ENCODE measurements at places on chromosomes 3 and 15. TPM values are rescaled to one million over a fixed set of nuclear protein-coding genes. Genes with fewer than 3 reads are reported as not detected.

The MGLL gene
- total RNA-seq, result 3.2 TPM

The ARRDC4 gene
- 1.4 TPM for total RNA-seq

The GBE1 gene
- 44.3 TPM for total RNA-seq

The STRIT1 gene
- total RNA-seq, result not detected

The TM4SF18 gene
- total RNA-seq, result not detected

The GOLIM4 gene
- total RNA-seq, result 16.2 TPM

GRCh38 chr3:50336452-50337174 is 4.0 kb downstream of the RASSF1 start:
- H3K4me3 ChIP-seq, result peak overlapping the region; percentile 97
- peak overlapping the region; percentile 97 for H3K27ac ChIP-seq
- H3K4me1 ChIP-seq, result peaks cover 64% of the 10 kb centered on the region
- no peak for DNase-seq
- no peaks in the 10 kb centered on the region for H3K27me3 ChIP-seq
- peaks cover 7% of the 10 kb centered on the region for H3K36me3 ChIP-seq

- H3K27ac ChIP-seq, result no peak overlapping the region
- H3K4me3 ChIP-seq, result no peak overlapping the region
- H3K27me3 ChIP-seq, result peaks cover 24% of the 10 kb centered on the region
- no peak for DNase-seq
- peaks cover 4% of the 10 kb centered on the region for H3K4me1 ChIP-seq
Observed at GRCh38 chr3:18988614-18989229, 159.6 kb upstream of the KCNH8 start.

GRCh38 chr3:48863122-48863521 is 15.4 kb upstream of the PRKAR2A start:
- no peaks in the 10 kb centered on the region for H3K27me3 ChIP-seq
- H3K36me3 ChIP-seq, result peaks cover 10% of the 10 kb centered on the region
- peaks cover 6% of the 10 kb centered on the region for H3K4me1 ChIP-seq
- no peak overlapping the region for H3K27ac ChIP-seq
- no peak overlapping the region for H3K4me3 ChIP-seq
- DNase-seq, result no peak

DNA sequence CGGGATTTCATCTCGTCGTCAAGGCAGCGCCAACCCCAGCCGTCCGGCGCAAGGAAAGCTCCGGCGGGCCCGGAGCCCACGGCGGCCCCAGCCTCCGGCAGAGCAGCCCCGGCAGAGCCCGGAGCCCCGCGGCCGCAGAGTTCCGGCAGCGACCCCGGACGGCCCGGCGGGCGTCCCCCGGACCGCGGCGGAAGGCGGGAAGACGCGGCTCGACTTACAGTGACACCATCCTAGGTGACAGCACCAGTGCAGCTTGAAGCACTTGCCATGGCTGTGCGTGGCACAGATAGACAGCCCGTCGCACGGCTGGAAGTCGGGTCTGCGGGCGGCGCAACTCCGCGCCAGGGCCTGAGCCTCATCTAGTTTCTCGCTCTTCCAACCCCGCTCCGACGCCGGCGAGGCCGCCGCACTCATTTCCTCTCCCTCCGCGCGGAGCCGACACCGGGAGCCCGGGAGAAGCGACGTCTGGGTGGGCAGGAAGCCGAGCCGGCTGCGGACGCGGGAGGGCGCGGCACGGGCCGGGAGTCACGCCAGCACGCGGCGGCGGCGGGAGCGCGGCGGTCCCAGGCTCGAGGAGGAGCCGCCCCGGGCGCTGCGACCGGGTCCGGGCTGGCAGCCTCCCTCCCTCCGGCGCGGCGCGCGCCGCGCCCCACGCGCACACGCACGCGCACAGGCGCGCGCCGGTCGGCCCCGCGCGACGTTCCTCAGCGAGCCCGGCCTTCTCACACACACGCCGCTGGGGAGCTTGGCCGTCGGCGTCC is at the start of gene C3orf70:
C3orf70 (minus strand) TSS at position 651 of the 761 bp plus-strand sequence; CDS start at position 414, 237 bp downstream.
- DNase-seq, result no peak
- H3K27ac ChIP-seq, result no peak within 1 kb of the TSS
- H3K4me1 ChIP-seq, result peaks cover 3% of the 10 kb centered on the region
- H3K4me3 ChIP-seq, result peak within 1 kb of the TSS; percentile 79

GRCh38 chr15:43434446-43434845 is 58.5 kb downstream of the TP53BP1 start:
- no peaks in the 10 kb centered on the region for H3K4me1 ChIP-seq
- no peaks in the 10 kb centered on the region for H3K27me3 ChIP-seq

DNA sequence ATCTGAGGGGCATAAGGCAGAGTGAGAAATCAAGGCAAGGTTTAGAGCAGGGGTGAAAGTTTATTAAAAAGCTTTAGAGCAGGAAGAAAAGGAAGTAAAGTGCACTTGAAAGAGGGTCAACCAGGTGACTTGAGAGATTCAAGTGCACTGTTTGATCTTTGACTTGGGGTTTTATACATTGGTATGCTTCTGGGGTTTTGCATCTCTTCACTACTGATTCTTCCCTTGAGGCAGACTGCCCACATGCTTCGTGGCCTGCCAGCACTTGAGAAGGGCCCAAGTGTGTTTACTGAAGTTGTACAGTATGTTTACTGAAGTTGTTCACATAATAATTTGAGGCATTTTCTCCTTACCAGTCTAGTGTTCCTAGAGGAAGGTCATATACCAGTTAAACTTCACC is 367.0 kb upstream of the UBE2E2 start:
- H3K27ac ChIP-seq, result no peak overlapping the region
- DNase-seq, result no peak
- H3K36me3 ChIP-seq, result no peaks in the 10 kb centered on the region
- no peak overlapping the region for H3K4me3 ChIP-seq
- no peaks in the 10 kb centered on the region for H3K27me3 ChIP-seq

GRCh38 chr3:170740726-170741591 is 129.0 kb downstream of the RPL22L1 start:
- DNase-seq, result no peak
- H3K4me3 ChIP-seq, result no peak overlapping the region
- no peaks in the 10 kb centered on the region for H3K36me3 ChIP-seq
- H3K27me3 ChIP-seq, result peaks cover 28% of the 10 kb centered on the region

DNA sequence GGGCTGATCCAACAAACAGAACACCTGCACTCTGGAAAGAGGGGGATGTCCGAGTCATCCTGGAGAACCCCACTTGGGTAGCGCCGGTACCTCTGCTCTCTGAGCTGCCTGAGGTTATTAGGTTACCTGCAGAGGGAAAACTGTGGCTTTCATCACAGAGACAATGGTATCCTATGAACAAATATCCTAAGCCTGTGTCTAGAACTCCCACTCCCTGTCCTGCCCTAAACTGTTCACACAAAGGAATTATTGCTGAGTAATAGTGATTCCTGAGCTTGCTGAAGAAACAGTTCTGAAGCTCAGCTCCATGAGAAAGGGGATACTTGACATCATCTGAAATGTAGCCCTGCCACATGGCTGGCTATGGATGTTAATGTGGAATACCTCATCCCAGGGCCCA is 31.9 kb upstream of the WNT5A start:
- peaks cover 2% of the 10 kb centered on the region for H3K27me3 ChIP-seq
- H3K4me1 ChIP-seq, result no peaks in the 10 kb centered on the region
- H3K27ac ChIP-seq, result no peak overlapping the region

DNA sequence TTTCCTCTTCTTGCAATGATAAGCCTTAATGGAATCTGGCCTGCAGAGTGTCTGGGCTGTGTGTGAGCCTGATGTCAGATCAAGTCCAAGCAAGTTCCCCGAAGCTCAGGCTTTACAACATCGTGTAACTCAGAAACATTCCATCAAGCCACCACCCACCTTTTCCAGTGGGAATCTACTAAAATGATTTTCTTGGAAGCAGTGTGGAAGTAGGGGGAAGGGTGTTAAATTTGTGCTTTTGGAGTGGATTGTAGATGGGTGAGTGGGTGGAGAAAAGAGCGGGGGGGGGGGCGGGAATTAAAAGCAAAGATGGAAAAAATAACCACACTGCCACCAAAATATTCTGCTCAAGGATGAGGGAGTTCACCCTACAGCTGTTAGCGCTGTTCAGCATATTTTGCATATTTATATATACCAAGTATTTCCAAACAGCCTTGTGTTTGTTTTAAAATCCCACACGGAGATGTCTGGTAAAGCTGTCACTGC is 53.6 kb downstream of the VGLL3 start:
- H3K27ac ChIP-seq, result no peak overlapping the region
- H3K27me3 ChIP-seq, result no peaks in the 10 kb centered on the region
- no peak for DNase-seq

DNA sequence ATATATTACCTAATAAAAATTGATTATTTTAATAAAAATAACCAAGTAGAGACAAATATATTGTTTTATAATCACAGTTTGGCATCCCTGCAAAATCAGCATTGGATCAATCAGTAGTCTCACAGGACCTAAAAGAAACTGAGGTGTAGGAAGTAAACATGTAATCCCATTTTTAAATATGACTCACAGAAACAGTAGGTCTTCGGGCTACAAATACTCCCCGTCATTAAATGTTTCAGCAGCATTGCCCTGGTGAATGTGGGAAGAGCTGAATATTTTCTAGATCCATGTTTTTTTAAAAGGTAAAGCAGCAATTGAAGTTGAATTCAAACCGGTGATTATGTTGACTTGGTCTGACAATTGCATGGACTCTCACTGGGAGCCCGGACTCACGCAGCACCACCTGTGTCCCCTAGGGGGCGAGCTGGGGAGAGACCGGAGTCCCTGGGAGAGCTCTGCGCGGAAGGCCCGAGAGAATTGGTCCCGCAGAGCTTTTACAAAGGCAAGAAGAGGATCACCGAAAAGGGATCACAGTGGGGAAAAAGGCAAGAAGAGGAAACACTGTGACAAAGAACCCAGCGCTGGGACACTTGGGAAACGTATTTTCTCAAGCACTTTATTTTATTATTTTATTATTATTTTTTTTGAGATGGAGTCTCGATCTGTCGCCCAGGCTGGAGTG is 17.2 kb upstream of the USP3 start:
- H3K36me3 ChIP-seq, result no peaks in the 10 kb centered on the region
- peak overlapping the region; percentile 45 for H3K27ac ChIP-seq
- DNase-seq, result peak; percentile 92
- peak overlapping the region; percentile 75 for H3K4me3 ChIP-seq
- no peaks in the 10 kb centered on the region for H3K27me3 ChIP-seq
- peaks cover 35% of the 10 kb centered on the region for H3K4me1 ChIP-seq

DNA sequence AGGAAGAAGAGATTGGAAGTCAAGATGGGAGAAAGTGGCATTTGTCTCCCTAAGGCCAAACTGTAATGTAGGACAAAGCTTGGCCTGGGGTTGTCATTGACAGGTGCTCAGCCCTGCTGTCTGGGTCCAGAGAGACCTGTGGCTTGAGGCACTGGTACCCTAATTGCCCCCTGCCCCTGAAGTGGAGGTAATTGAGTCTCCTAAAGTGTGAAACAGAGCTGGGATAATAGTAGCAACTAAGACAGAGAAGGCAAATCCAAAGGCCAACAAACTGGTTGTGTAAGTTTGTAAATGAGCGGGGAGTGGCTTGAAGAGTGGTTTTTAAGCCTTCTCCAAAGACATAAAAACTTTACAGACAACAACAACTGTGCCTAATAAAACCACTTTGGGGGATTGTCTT is 264.2 kb upstream of the ROPN1 start:
- no peaks in the 10 kb centered on the region for H3K4me1 ChIP-seq
- H3K27me3 ChIP-seq, result peaks cover 17% of the 10 kb centered on the region
- no peak overlapping the region for H3K4me3 ChIP-seq

- no peaks in the 10 kb centered on the region for H3K4me1 ChIP-seq
- H3K27ac ChIP-seq, result no peak overlapping the region
- H3K36me3 ChIP-seq, result peaks cover 7% of the 10 kb centered on the region
- peaks cover 21% of the 10 kb centered on the region for H3K27me3 ChIP-seq
Observed at GRCh38 chr15:69869291-69869690, 228.4 kb downstream of the TLE3 start.

DNA sequence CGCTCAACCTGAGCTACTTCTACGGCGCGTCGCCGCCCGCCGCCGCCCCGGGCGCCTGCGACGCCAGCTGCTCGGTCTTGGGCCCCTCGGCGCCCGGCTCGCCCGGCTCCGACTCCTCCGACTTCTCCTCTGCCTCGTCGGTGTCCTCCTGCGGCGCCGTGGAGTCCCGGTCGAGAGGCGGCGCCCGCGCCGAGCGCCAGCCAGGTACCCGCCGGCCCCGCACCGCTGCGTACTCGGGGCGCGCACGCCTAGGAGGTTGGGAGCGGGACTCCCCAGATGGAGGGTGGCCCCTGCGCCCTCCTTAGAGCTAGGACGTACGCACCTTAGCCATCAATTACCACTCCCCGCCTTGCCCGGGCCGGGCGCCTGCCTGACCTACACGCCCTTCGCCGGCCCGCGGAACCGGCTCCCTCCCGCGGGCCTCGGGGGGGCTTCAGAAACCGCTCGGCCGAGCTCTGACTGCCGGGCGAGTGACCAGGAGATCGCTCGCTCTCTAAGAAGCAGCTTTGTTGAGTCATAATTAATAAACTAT is 466 bp downstream of the NFKBIZ start:
- H3K36me3 ChIP-seq, result peaks cover 50% of the 10 kb centered on the region
- H3K4me3 ChIP-seq, result peak overlapping the region; percentile 88
- H3K27me3 ChIP-seq, result no peaks in the 10 kb centered on the region

GRCh38 chr15:54618120-54618519 is 578.6 kb downstream of the RSL24D1 start:
- no peaks in the 10 kb centered on the region for H3K27me3 ChIP-seq
- H3K36me3 ChIP-seq, result no peaks in the 10 kb centered on the region
- no peak overlapping the region for H3K27ac ChIP-seq
- H3K4me1 ChIP-seq, result no peaks in the 10 kb centered on the region
- DNase-seq, result no peak

- H3K4me3 ChIP-seq, result peak overlapping the region; percentile 68
- H3K36me3 ChIP-seq, result peaks cover 11% of the 10 kb centered on the region
- peaks cover 9% of the 10 kb centered on the region for H3K4me1 ChIP-seq
- H3K27me3 ChIP-seq, result peaks cover under 1% of the 10 kb centered on the region
Observed at GRCh38 chr3:46845397-46845859, 17.8 kb downstream of the MYL3 start.

- no peak for DNase-seq
- H3K4me1 ChIP-seq, result peaks cover 53% of the 10 kb centered on the region
- H3K27me3 ChIP-seq, result no peaks in the 10 kb centered on the region
- H3K4me3 ChIP-seq, result no peak overlapping the region
- no peaks in the 10 kb centered on the region for H3K36me3 ChIP-seq
Observed at GRCh38 chr3:120765830-120766493, 23.4 kb downstream of the GTF2E1 start.

- H3K4me1 ChIP-seq, result peaks cover 20% of the 10 kb centered on the region
- H3K4me3 ChIP-seq, result no peak overlapping the region
- H3K36me3 ChIP-seq, result no peaks in the 10 kb centered on the region
Observed at GRCh38 chr3:9168241-9168741, 81.2 kb downstream of the SRGAP3 start.

DNA sequence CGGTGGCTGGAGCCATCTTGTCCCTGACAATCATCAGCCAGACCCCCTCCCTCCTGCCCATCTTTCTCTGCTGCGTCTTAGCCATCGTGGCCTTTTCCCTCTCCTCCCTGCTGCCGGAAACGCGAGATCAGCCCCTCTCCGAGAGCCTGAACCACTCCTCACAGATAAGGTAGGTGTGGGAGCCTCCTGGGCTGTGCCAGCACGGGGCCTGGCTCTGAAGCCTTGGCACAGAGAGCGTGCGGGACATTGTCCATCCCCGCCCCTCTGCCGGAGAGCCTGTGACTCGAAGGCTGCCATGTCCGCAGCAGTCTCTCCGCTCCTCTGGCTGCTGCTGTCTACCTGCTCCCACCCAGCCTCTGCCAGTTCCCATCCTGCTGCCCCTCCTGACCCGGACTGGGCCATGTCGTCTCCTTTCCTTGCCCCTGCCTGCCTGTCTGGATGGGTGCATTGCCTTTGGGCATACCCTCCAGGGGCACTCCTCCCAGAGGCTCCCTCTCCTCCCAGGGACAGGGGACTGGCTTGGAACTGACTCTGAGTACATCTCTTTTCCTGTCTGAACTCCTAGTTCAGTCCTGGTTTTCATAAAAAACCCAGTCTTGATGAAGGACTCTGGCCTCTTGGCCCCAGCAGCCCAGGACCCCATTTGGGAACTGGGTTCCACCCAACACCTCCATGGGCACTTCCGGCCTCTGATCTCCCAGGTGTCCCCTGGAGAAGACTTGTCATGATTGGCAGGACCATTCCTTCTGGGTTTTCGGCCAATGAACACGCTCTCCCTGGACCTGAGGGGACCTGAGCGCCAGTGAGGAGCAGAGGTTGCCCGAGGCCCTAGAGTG is 30.0 kb upstream of the XYLB start:
- H3K36me3 ChIP-seq, result no peaks in the 10 kb centered on the region
- DNase-seq, result no peak
- H3K4me1 ChIP-seq, result no peaks in the 10 kb centered on the region
